ENCODE measurements at places on chromosomes 7 and 10. TPM values are rescaled to one million over a fixed set of nuclear protein-coding genes. Genes with fewer than 3 reads are reported as not detected.

FAM131B gene
- polyA plus RNA-seq, result 1.1 TPM

CLDN12 gene
- polyA plus RNA-seq, result 1.8 TPM

ZPBP gene
- not detected for polyA plus RNA-seq

CLRN3 gene
- polyA plus RNA-seq, result not detected

UCN3 gene
- not detected for polyA plus RNA-seq

UTF1 gene
- polyA plus RNA-seq, result not detected

GIGYF1 gene
- 1.0 TPM for polyA plus RNA-seq

SPDYE1 gene
- not detected for polyA plus RNA-seq

CREB5 gene
- not detected for polyA plus RNA-seq

C10orf53 gene
- polyA plus RNA-seq, result not detected

CACNB2 gene
- 0.17 TPM for polyA plus RNA-seq

ALKBH4 gene
- 17.3 TPM for polyA plus RNA-seq

HELLS gene
- 6.3 TPM for polyA plus RNA-seq

CDC14C gene
- not detected for polyA plus RNA-seq

RNF32 gene
- polyA plus RNA-seq, result 0.32 TPM

AEBP1 gene
- polyA plus RNA-seq, result 4.2 TPM

CALCR gene
- polyA plus RNA-seq, result not detected

FXYD4 gene
- not detected for polyA plus RNA-seq

CHN2 gene
- 11.1 TPM for polyA plus RNA-seq

Data from naive thymus-derived CD8-positive, alpha-beta T cell (primary cell).